ENCODE measurements at places on chromosomes 3 and 15.

DNA sequence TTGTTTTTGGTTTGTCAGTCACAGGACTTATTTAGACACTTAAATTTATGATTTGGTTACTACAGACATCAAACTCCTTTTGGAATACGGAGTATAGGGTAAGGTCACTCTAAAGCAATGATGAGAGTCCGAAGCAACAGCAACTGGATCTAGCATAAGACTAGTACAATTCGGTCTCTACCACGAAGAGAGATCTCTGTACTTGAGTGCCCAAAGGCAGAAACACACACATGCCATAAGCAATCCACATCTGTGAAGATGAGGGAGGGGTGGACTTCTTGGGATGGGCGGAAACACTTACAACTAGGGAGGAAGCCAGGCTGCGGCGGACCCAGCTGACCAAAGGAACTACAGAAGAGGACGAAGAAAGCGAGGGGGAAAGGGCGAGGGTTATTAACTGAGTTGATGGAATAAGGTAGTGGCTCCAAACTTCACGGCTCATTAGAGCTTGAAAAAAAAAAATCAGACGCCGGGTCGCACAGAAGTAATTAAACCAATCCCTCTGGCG, 595 bp downstream of the DPH6 start:
- DNase-seq, result peak; percentile 23

- no peak for DNase-seq
These were observed 122.2 kb upstream of the C2CD4B start for GRCh38 chr15:62287066-62287857.

DNA sequence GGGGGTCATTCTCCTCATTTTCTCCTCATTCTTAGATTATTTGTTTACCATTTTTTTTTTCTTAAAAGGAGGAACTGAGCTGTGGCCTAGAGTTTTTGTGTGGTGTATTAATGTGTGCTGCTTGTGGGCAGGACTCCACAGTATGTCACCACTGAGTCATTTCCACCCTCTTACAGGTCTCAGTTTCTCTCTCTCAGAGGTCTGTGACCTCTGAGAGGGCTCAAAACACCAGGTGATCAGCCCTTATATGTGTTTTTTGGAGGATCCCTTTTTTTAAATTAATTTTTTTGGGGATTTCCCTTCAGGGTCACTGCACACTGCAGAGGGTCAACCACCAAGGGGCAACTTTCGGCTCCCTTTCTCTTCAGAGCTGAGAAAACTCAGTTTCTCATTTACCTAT, 166.4 kb downstream of the SUCNR1 start:
- no peak for DNase-seq

DNA sequence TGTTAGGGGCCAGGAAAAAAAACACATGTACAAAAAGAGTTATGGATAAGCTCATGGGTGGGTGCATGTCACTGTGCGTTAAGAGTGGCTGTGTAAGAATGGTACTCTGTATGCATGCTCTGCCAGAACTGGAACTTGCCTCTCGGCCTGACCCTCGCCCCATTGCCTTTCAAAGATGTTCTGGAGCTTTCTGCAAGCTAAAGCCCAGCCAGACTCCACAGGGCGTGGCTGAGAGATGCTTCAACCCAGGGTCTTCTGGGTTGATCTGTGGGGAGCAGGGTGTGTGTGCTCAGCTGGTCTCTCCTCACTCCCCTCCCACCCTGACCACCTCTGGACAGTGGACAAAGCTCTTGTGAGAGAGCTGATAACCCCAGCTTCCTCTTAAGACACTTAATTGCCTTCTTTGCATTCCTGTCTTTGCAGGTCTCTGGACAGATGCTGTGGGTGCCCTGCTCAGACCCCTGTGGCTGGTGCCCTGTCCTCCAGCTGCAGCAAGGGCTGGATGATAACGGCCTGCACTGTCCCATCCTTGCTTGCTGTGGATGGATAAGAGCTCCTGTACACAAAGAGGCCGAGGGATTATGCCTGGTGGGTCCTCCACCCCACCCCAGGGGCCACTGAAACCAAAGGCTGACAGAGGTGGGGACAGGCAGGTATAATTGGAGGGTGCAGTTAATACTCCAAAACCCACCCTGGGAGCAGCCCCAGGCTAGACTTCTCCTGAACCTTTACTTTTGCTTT, 28.7 kb downstream of the ALDH1L1 start:
- DNase-seq, result no peak

DNA sequence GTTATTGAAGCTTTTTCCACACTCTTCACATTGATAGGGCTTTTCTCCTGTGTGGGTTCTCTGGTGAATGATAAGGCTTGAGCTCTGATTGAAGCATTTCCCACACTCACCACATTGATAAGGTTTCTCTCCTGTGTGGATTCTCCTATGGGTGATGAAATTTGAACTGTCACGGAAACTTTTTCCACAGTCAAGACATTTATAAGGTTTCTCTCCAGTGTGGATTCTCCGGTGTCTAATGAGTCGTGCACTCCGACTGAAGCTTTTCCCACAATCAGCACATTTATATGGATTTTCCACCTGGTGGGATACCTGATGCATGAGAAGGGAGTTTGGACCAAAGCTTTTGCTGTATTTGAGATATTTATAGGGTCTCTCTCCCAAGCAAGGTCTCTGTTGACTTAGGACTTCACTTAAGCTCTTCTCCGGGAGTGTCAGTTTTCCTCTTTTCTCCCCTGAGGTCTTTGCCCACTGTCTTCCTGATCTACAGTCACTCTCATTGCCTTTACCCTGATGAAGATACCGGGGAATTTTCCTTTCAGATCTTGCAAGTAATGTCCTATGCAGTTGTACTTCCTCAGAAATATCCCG, 9.4 kb downstream of the ZSCAN29 start:
- no peak for DNase-seq

DNA sequence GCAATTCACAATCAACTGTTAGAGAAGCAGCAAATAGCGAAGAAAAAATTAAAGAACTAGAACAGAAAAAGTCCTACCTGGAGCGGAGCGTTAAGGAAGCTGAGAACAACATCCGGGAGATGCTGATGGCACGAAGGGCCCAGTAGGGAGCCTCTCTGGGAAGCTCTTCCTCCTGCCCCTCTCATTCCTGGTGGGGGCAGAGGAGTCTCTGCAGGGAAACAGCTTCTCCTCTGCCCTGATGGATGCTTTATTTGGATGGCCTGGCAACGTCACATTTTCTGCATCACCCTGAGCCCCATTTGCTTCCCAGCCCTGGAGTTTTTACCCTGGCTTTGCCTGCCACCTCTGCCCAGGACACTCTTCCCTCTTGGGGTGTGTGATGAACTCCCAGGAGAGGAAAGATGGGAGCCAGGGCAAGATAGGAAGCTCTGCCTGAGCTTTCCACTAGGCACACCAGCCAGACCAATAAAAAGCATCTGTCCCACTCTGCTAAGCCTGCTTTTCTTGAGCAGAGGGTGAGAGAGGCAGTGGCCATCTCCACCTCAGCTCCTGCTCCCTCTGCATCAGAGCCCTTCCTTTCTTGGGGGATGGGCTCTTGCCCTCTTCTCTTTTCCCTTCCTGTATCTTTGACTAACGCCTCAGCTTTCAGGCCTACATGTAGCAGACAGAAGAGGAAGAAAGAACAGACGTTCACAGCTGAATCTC, 39.4 kb downstream of the PPARG start:
- DNase-seq, result no peak

GRCh38 chr3:46892285-46893145, 15.0 kb downstream of the PTH1R start:
- no peak for DNase-seq

DNA sequence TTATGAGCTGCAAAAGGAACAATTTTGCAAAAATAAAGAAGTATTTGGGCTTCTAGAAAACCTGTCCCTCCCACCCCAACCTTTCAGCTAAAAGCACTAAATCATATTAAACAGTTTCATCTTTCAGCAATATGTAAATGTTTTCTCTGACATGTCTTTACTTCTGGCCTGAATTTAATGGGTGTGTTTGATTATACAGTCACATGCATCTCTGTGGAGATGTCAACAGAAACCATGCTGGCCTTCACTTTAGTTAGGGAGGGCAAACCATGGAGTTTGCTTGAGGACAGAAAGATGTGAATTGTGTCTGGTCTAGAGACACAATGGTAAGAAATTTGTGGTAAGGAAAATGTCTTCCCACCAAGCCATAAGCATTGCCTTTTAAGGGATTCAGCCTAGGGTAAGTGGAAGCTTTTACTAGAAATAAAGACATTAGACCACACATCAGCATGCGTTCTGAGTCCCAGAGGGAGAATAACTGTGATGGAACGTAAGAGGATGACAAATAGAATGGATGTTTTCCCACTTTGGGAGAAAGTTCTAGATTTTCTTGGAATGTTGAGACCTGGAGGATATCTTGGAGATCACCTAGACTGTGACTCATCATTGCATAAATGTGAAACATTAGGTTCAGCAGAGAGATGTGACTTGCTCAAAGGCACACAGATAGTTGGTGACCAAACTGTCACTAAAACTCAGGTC, 68.9 kb downstream of the ST8SIA2 start:
- DNase-seq, result no peak

DNA sequence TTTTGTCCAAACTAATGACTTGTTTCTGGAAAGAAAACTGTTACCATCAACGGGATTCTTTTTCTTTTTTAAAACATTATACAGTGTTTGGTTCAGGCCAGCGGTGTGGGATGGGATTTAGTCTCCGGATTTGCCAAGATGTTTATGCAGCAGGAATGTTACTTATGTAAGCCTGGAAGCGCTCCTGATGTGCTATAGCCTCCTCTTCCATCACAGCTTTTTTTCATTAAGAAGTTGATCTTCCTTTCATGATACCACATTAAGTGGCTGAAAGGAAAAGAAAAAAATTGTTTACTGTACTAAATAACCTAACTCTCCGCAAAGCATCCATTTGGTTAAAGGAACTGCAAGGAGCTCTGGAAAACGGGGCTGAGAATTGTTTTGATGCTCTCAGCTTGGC, 120.5 kb upstream of the ALDH1A3 start:
- DNase-seq, result no peak

DNA sequence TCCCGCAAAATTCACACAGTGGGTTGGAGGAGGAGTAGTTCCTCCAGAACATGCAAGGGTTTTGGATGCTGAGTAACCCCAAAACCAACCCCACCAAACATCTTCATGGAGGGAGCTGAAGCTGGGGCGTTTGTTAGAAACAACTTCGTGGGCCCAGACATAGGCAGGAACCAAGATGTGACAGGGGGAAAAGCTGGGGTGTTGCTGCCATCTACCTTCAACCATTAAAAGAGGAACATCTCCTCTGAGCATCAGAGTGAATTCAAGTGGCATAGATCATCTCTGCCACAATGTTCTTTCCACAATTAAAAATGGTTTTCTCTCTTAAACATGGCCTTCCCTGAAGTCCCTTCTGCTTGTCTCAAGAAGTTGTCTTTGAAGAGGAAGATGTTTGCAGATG, 20.5 kb downstream of the SIDT1 start:
- DNase-seq, result no peak

GRCh38 chr3:23608650-23609049, 197.1 kb upstream of the UBE2E1 start:
- no peak for DNase-seq

DNA sequence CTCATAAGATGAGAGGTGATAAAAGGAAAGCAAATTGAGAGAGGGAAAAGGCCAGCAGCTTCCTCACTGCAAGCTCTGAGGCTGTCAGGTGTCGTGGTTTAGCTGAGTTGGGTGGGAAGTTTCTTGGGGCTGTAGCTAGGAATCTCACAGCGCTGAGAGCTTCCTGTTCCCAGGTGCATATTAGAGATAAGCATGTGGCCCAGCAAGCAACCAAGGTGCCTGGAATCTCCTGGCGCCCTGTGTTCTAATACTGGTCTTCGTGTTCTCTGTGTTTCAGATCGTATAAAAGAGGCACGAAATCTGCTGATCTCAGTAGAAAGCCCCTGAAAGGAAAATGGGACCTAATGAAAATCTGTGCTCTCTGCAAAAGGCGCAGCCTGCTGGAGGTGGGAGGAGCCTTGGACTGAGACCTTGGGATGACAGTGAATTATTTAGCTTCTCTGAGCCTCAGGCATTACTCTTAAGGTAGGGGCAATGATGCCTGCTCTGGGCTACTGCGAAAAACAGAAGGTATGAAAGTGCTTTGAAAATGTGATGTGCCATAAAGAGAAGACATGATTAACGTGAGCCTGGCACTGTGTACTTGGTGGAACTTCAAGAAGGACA, 499.9 kb downstream of the TBL1XR1 start:
- DNase-seq, result no peak

DNA sequence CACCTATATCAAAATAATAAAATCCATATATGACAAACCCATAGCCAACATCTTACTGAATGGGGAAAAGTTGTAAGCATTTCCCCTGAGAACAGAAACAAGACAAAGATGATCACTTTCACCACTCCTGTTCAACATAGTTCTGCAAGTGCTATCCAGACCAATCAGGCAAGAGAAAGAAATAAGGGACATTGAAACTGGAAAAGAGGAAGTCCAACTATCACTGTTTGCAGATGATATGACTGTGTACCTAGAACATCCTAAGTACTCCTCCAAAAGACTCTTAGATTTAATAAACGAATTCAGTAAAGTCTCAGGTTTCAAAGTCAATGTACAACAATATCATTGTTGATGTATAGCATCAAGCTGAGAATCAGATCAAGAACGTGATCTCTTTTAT, 35.6 kb upstream of the FGF7 start:
- DNase-seq, result no peak

DNA sequence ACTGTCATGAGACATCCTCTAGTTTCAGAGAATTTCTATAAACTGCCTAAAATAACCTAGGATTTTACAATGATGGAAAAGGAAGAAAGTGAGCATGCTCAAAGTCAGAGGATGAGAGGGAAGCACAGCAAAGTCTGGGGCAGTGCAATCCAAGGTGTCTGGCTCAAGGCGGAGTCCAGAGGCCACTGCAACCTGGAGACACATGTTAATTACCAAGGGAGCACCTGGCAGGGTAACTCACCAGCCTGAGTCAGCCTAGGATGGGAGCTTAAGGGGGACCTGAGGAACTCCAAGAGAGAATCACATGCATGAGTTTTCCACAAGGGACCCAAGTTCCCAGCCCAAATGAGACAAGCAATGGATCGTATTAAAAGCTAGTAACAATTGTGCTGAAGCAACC, 49.8 kb downstream of the PLD1 start:
- DNase-seq, result no peak
